ENCODE measurements at places on chromosomes 7 and 10.
A peak's percentile ranks its signal among the peaks of the same experiment; 100 is the strongest.

- DNase-seq, result no peak
Observed at GRCh38 chr10:71622616-71623015, 97.0 kb downstream of the C10orf105 start.

DNA sequence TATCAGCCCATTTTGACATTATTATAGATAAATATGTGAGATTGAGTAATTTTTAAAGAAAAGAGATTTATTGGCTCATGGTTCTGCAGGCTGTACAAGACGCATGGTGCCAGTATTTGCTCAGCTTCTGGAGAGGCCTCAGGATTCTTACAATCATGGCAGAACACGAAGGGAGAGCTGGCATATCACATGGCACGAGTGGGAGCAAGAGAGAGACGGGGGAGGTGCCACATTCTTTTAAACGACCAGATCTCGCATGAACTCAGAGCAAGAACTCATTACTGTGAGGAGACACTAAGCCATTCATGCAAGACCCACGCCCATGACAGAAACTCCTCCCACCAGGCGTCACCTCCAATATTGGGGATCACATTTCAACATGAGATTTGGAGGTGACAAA, 40.1 kb upstream of the ZNF488 start:
- no peak for DNase-seq

- peak; percentile 36 for DNase-seq
Observed at GRCh38 chr7:1193593-1194424, 33.8 kb upstream of the ZFAND2A start.

DNA sequence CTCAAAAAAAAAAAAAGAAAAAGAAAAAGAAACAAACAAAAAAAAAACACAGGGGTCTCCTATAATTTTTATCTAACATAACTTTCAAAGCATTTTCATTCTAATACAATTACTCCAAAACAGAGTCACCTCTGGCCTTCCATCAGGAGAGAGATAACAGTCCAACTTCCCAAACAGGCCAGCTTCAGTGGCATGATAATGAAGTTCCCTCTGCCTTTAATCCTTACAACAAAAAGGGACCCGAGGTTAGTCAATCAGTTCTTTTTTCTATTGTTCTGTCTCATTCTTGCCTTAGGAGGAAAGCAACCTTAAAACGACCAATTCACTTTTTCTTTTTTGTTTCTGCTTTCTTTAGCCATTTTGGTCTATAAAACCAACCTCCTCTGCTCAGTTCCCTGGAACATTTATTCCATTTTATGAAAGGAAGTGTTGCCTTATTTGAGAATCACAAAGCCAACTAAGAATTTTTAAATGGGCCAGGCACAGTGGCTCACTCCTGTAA, 16.5 kb upstream of the FXYD4 start:
- no peak for DNase-seq

- DNase-seq, result no peak
Observed at GRCh38 chr10:61108915-61109314, 164.9 kb upstream of the RHOBTB1 start.

- DNase-seq, result no peak
Observed at GRCh38 chr7:24325708-24326107, 41.7 kb downstream of the NPY start.

DNA sequence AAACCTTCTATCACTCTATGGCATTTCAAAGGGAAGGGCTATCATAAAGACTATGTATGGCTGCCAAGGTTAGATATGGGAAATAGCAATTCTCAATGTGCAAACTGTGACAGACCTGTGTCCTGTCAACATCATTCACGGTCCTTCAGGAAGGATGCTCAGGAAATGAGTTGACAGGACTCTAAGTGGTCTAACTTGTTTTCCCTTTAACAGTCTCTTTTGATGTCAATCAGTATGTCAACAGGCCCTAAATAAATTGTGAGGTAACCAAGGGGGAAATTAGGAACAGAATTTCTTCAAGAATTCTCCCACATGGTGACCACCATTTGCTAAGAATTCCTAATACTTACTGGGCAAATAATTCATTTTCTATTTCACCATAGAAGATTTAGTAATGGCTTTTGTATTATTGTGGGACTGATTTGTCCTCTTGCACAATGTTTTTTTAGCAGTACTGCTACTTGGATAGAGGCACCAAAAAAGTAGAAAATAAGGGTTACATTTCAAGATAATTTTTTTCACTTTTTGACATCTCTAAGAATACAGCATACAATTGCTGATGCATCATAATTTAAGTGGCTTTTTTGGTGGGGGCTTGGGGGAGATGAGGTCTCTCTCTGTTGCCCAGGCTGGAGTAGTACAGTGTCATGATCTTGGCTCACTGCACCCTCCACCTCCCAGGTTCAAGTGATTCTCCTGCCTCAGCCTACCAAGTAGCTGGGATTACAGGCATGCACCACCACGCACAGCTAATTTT, 275.8 kb downstream of the CACNA2D1 start:
- no peak for DNase-seq

DNA sequence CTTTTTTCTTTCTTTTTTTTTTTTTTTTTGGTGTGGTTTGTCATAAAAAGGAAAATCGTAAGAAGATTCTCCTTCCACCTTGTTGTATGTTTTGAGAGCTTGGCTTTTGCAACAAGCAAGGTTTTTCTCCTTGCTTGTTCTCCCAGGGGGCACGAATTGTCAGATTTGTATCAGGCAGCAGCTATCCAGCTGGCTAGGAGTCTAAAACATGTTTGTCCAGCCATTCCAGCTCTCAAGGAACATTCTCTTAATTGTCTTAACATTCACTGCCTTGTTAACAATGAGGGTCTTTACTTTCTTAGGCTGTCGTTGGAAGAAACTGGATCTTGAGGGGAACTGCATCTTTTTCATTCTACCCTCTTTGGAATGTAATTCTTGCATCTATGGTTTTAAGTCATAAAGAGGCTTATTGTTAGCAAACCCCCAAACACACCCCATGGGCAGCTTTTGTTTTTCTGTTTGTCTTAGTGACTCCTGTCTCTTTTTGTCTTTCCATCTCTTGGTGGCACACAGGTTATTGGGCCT, 14.6 kb downstream of the SHTN1 start:
- no peak for DNase-seq

DNA sequence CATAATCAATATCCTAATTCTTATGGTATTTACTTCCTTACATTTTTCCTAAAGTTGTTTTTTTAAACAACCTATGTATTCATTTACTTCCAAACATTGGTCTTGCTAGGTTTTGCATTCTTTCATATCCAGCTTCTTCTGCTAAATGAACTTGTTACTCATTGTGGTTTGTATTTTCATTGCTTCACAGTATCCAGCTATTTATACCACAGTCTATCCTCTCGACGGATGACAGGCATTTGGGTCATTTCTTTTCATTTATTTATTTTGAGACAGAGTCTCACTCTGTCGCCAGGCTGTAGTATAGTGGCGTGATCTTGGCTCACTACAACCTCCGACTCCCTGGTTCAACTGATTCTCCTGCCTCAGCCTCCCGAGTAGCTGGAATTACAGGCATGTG, 66.8 kb downstream of the CCDC6 start:
- no peak for DNase-seq

GRCh38 chr7:45102785-45103712, 8.4 kb downstream of the TBRG4 start:
- no peak for DNase-seq

- DNase-seq, result peak; percentile 16
Observed at GRCh38 chr7:68470836-68471435, 1127.3 kb upstream of the AUTS2 start.

DNA sequence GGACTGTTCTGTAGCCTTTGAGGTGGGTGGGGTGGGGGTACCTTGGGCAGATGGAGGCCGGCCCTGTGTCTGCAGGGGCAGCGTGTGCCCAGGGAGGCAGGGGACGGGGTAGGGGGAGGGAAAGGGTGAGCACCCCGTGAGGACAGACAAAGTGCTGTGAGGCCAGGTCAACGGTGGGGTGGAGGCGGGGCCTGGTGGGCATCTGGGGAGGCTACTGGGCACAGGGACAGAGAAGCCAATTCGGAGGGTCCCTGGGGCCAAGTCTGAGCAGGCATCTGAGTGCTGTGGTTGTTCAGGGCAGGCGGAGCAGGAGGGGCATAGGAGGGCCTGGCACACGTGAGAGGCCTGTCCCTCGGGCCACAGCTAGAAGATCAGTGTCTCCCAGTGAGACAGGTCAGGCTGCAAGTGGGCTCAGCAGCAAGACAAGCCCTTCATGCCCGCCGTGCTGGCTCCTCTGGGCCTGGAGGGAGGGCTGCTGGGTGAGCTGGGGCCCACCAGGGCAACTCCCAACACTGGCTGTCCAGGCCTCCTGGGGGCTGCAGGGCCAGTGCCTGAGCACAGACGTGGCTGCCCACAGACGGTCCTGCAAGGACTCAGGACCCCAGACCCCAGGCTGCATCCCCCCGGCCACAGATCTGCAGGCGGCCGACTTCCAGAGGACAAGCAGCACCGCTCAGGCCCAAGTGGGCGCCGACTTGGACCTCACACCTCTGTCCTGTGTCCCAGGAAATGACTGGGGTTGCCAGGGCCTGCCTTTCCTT, 26.4 kb upstream of the KNDC1 start:
- DNase-seq, result no peak

DNA sequence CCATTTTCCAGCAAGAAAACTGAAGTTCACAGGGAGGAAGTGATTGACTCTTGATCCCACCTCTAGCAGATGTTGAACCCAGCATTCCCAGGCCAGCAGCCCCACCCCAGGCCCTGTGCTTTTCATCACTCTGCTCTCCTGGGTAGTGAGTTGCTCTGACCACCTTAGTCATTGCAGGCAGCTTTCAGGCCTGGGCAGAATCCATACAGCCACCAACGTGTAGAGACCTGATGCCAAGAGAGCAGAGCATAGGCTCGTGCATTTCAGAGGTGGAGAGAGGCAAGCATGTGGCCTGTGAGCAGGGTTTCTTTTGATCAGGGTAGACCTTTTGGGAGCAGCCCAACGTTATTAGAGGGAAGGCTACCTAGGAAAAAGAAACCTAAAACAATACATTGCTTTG, 334.6 kb downstream of the PTEN start:
- DNase-seq, result no peak

GRCh38 chr10:12941966-12942365, 59.5 kb downstream of the CCDC3 start:
- no peak for DNase-seq

DNA sequence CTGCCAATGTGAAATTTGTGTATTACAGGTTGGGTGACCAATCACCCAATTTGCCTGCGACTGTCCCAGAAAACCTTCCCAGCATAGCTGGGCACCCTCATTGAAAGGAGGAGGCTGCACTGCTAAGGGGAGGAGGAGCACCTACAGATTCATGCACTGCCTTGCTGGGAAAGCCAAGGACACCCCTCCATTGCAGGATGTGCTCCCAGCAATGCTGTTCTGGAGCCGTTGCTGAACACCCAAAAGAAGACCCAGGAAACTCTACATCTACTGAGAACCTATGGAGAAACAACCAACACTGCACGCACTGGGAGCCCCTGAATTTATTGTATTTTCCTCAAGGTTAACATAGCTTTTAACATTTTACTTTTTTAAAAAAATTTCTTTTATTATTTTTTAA, 238.2 kb upstream of the GRB10 start:
- no peak for DNase-seq

- DNase-seq, result peak; percentile 26
Observed at GRCh38 chr7:98841179-98841997, 28.4 kb downstream of the TMEM130 start.

DNA sequence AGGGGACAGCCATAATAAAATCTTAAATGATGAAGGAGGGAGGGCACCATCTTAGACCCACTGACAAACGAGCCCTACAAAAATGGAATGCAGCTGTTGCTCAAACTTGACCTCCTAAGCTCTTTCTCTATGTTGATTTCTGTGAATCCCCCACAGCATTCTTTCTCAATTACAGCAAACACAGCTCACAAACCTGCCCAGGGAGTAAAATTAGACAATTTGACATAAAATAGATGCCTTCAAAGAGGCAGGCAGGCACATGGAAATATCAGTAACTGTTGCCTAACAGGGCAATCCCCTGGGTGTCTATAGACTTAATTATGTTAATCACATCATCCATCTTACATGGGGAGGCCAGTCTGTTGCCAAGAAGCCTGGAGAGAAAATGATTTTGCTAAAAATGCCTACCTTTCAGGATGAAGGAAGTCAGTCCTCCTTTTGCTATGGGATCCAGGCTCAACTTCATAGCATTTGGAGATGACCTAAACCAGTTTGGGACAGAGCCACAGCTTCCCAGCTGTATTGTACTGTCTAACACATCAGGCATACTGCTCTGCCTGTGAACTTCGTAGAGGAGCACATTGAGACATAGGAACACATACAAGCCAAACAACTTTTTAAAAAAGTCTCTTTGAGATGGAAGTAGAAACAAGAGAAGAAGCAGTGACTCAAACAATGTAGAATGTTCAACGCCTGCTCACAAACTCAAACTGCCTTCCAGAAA, 1177.4 kb downstream of the SORCS1 start:
- DNase-seq, result no peak

DNA sequence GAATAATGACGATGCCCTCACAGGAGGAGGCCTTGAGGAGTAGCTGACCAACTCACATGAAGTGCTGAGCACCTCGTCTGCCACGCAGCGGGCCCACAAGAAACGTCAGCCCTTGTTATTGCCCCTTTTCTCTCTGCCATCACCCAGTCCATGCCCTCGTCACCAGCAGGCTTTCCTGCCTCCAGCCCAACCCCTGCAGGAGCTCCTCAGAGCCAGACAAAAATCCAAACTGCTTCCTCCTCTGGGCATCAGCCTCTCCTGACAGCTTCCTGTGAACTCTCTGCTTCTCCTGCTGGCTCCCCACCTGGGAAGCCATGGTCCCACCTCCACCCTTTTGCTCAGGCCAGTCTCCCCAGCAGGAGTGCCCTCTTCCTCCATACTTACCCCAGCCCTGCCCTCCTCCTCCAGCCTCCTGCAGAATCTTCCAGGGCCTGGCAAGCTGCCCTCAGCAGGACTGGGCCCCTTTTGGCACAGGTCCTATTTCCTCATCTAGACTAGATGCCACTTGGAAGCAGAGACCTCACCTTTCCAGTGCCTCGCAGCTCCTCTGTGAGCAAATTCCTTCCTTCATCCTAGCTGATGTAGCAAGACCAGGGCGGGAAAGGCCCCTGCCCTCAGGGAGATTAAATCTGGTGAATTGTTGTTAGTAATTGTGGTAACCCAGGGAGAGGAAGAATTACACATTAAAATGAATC, 115.1 kb downstream of the C10orf105 start:
- DNase-seq, result no peak

- no peak for DNase-seq
Observed at GRCh38 chr10:15585303-15585715, 134.4 kb downstream of the ITGA8 start.

- DNase-seq, result no peak
Observed at GRCh38 chr7:73387221-73387828, 46.3 kb upstream of the FZD9 start.

DNA sequence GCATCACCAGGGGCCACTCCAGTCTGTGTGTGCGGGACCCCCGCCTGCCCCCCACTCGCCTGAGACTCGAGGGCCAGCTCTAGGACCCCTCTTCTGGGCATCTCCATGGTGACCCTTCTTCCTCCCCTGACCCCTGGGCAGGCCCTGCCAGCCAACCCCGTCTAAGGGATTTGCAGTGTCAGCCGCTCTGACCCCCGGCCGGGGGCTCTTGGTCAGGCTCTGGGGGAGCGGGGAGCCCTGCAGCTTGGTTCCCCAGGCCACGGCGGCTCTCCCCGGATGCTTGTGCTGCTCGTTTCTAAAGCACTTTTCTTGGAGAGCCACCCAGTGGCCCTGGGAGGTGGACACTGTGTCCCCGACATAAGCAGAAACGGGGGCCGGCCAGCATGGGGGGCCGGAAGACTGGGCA, 5.3 kb downstream of the TTYH3 start:
- DNase-seq, result no peak

- no peak for DNase-seq
Observed at GRCh38 chr10:79079490-79080355, 11.0 kb downstream of the ZMIZ1 start.

- DNase-seq, result no peak
Observed at GRCh38 chr7:134473861-134474291, 15.0 kb upstream of the AKR1B1 start.

GRCh38 chr7:6181136-6181535, 91.3 kb downstream of the CYTH3 start:
- DNase-seq, result no peak

All from NCI-H1436 (cell line).